ENCODE measurements at places on chromosomes 6 and 20.

GRCh38 chr20:20456741-20457140, 88.8 kb downstream of the INSM1 start:
- no peak for DNase-seq

DNA sequence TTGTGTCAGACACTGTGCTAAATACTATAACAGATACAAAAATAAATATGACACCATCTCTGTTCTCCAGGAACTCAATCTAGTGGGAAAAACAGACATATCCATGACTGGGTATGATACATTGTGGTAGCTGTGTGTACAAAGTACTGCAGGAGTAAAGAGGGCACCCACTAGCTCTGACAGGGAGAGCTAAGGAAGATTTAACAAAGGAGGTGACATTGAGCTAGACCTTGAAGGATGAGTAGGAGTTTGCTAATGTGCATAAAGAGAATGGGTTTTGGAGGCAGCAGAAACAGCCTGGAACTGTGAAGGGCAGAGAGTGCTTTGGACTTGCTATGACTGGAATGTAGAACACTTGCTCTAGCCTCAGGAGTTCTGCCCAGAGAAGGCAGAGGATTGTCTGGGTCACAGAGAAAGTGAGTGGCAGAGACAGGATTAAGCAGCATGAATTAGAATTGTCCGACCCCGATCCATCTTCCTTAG, 14.4 kb downstream of the MMP24 start:
- no peak for DNase-seq

GRCh38 chr6:43895656-43896328, 125.8 kb downstream of the VEGFA start:
- no peak for DNase-seq

- DNase-seq, result no peak
Observed at GRCh38 chr20:25341716-25342680, 48.6 kb downstream of the ABHD12 start.

- no peak for DNase-seq
Observed at GRCh38 chr6:139883776-139884175, 509.3 kb upstream of the CITED2 start.

GRCh38 chr20:48230216-48230615, 444.9 kb upstream of the SULF2 start:
- no peak for DNase-seq

GRCh38 chr6:24951811-24952299, 16.1 kb upstream of the RIPOR2 start:
- DNase-seq, result peak; percentile 14

GRCh38 chr20:63152322-63153253, 63.3 kb downstream of the YTHDF1 start:
- no peak for DNase-seq

GRCh38 chr6:9594746-9595145, 820.1 kb downstream of the TFAP2A start:
- DNase-seq, result no peak

DNA sequence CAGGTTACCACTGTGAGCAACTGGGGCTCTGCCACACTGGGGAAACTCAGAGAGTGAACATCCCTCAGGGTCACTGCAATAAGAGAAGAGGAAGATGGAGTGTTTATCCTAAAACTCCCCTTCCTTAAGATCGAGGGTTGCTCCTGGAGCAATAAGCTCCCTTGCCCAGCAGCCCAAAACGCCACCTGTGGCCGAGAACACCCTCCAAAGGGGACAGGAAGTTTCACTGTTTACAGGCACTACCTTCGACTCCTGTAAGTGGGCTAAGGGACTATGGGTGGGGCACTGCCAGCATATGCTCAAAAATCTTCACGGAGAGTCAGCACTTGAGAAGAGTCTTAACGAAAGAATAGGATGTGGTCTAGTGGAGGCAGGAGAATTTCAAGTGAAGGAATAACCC, 132.5 kb downstream of the FAXC start:
- DNase-seq, result no peak

DNA sequence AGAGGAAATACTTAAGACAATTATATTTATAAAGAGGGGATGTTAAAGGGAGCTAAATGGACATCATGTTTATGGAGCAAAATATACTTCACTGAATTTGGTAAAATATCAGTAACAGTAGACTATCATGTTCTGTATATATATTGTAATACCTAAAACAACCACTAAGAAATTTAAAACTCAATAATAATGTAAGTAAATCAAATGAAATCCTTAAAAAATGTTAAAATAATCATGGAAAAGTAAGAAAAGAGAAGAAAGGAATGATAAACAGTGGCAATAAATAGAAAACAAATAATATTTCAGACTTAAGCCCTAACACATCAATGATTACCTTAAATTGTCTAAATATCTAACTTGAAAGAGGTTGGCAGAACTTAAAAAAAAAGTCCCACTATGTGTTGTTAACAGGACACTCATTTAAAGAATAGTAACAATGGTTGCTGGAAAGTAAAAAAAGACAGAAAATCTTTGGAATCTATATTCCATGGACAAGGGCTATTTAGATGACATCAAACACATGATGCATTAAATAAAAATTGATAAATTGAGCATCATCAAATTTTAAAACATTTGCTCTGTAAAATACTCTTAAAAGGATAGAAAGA, 842.2 kb upstream of the MAP3K7 start:
- no peak for DNase-seq

All from activated CD4-positive, CD25-positive, alpha-beta regulatory T cell (primary cell).